Effector memory CD4-positive, alpha-beta T cell (primary cell): ENCODE measurements at places on chromosomes 3 and 15.

DNA sequence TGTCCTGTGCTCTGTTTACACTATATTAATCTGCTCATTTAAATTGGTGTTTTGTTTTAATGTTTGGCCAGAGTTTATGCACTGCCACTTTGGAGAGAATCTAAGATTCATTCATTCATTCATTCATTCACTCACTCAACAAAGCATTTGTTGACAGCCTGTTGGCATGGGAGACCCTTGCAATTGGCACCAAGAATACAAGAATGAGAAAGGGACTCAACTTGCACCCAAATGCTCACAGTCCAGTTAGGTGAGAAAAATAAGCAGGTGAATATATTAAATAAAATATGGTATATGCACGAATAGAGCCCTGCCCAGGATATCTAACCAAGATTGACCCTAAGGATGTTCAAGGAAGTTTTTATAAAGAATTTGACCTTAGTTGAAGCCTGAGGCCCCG lies 80.4 kb downstream of the TGFBR2 start:
- DNase-seq, result no peak

GRCh38 chr3:1374471-1374870 lies 281.6 kb downstream of the CNTN6 start:
- no peak for DNase-seq

- no peak for DNase-seq
Observed at GRCh38 chr3:184052767-184053166, at the start of gene HTR3C. Gene HTR3C (plus strand): TSS chr3:184053047. CDS start chr3:184053081, 34 bp downstream.

DNA sequence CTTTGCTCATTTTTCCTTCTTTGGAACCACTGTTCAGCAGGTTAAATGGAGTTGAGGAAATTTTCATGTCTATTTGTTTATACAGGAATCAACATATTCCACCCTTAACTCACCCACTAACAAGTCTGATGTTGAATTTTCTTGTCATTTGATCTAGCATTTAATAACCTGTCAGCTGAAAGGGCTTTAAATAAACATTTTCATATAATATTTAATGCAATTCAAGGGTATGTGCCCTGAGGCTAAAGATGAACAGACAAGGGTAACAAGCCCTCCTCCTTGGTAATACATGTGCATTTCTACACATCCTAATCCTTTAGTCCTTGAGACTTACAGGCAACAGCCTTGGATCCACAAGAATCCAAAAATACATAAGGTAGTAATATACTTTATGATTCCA lies 435.0 kb upstream of the NR2F2 start:
- no peak for DNase-seq

DNA sequence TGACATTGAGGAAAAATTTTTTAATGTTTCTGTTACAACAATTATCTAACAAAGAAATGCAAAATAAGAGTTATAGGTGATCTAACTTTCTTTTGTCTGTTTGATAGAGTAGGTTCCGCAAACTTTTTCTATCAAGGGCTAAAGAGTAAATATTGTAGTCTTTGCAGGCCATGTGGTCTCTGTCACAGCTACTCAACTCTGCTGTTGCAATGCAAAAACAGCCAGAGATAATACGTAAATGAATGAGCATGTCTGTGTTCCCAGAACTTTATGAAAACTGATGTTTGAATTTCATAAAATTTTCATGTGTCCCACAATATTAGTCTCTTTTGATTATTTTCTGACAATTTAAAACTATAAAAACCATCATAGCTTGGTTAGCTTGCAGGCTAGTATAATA lies 73.3 kb downstream of the SLC24A1 start:
- DNase-seq, result no peak

DNA sequence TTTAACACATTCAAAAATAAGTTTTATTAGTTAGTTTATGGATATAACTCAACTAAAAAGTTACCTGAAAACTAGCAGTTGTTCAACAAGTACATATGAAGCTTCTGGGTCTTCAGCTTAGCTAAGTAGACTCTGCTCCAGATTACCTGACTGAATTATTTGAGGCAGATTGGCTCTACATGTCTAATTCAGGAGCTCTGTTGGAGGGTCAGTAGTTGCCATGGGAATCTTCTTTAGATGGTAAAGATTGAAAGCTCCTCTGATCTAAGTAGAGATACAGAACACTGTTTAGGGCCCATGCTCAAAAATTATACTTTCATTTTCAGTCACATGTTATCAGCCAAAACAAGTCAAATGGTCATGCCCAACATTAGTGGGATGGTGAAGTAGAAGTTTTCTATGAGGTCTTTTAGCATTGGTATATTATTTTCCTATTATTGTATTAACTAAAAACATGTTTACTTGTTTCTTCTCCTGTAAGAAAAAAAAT lies 1476.9 kb downstream of the OTOL1 start:
- no peak for DNase-seq

GRCh38 chr3:28151608-28152228 lies 89.7 kb upstream of the CMC1 start:
- DNase-seq, result no peak

DNA sequence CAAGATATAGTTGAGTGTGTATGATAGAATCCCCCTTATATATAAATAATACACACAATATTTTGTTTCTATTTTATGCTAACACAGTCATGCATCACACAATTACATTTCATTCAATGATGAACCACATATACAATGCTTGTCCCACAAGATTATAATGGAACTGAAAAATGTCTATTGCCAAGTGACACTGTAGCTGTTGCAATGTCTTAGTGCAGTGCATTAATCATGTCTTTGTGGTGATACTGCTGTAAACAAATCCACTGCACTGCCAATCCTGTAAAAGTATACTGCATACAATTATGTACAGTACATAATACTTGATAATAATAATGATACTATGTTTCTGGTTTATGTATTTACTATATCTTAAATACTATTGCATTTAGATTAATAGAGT lies 512.1 kb upstream of the CNTN3 start:
- DNase-seq, result no peak

- no peak for DNase-seq
Observed at GRCh38 chr15:79970624-79971434, at the start of gene BCL2A1. Gene BCL2A1 (minus strand): TSS chr15:79971196. CDS start chr15:79971119, 77 bp downstream.

- DNase-seq, result no peak
Observed at GRCh38 chr15:40785814-40786213, 16.0 kb downstream of the C15orf62 start.

DNA sequence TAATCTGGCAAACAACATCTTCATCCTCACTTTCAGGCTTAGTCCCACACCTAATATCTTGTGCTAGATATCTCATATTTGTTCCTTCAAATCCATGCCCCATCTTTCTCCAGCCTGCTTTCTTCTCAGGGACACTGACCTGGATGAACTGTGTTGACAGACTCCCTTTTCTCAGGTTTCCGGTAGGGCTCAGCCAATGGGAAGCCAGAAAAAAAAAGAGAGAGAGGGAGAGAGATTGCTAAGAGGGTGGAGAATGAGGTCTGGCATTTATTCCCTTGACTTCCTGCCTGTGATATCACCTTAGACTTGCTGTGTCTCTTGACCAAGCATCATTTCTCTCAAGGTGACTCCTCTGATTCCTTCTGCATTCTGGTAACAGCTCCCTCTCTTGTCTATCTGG lies 145.6 kb upstream of the ABI3BP start:
- no peak for DNase-seq

DNA sequence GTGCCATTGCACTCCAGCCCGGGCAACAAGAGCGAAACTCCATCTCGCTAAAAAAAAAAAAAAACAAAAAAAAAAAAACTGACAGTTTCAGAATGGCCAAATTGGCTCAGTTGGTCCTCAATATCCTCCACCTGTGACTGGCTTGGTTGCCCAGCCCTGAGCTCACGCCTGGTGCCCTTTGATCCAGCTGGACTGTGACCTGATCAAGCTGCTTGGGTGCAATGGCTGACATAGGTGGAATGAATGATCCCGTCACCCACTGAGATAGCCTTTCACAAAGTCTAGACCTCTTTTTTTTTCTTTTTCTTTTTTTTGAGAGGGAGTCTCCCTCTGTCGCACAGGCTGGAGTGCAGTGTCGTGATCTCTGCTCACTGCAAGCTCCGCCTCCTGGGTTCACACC lies 254.6 kb downstream of the FOXP1 start:
- DNase-seq, result no peak

GRCh38 chr3:160084998-160085397 lies 96.4 kb downstream of the IL12A start:
- DNase-seq, result no peak

DNA sequence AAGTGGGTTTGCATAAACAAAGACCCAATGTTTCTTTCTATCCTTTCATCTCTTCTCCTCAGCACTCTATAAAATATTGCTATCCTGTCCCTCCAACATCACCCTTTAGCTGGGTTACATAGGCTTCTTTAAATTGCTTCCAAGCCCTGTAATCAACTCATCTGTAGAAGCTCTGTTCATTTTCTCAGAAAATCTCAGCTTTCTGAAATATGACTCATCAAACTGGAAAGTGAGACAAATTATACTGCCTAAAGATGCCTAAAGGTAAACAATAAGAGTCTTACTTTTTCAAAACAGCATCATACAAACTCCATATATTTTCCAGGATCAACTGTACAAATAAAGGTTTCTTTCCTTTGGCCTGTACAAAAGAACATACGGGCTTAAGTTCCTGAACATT lies 33.8 kb downstream of the EFL1 start:
- DNase-seq, result no peak

DNA sequence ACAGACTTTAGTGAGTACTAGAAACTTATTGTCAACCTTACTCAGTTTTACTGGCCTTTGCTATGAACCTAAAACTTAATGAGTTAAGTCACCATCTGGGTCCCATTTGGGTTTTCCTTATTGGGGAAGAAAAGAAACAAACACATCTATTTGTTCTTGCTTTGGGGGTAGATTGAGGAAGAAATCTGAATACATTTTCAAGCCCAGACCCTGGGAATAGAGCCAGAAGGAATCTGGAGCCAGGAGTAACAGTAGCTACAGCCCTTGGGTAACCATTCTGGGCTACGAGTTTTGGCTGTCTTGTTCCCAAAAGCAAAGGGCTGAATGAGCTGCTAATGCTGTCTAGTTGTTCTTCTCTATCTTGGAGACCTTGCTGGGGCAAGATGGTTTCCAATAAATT lies 16.5 kb downstream of the SLC12A1 start:
- no peak for DNase-seq

DNA sequence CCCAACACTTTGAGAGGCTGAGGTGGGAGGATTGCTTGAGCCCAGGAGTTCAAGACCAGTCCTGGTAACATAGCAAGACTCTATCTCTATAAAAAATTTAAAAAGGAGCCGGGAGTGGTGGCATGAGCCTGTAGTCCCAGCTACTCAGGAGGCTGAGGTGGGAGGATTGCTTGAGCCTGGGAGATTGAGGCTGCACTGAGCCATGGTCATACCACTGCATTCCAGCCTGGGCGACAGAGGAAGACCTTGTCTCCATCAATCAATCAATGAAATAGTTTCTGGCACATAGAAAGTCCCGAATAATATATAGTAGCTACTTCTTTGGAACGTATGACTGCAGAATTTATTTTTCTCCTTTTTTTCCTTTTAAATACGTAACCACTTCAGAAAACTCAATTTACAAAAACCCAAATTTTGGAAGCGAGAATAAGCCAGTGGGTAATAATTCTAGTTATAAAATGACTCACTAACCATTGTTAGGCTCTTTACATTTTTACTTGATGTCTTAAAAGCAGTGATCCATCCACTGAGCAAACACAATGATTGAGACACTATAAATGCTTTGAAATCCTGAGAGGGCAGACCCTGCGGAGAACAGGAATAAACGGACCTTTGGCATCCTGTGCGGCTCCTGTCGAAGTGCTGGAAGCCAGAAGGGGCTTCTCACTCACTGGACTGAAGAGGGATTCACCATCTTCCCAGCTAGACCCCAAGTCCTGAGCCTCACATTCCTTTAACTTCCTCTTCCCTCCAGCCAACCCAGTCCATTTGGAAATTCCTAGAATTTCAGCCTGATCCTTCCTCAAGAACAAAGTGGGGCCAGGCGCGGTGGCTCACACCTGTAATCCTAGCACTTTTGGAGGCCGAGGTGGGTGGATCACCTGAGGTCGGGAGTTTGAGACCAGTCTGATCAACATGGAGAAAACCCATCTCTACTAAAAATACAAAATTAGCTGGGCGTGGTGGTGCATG lies 68.4 kb upstream of the MFGE8 start:
- DNase-seq, result no peak

- no peak for DNase-seq
Observed at GRCh38 chr15:81092559-81092902, 41.5 kb upstream of the CFAP161 start.

DNA sequence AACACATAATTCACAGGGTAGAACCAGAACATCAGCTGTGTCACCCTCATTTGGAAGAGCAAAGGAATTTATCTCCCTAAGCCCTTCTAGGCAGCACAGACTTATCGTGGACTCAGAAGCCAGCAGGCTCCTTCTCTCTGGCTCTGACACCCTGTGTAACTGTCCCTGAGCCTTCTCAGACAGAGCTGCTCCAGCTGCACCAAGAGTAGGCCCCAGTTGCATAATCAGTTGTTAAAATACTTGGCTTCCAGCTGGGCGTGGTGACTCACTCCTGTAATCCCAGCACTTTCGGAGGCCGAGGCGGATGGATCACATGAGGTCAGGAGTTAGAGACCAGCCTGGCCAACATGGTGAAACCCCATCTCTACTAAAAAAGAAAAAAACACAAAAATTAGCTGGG lies 49.4 kb upstream of the ACVR2B start:
- DNase-seq, result no peak

GRCh38 chr3:37086918-37087317 lies 87.5 kb downstream of the LRRFIP2 start:
- DNase-seq, result no peak

GRCh38 chr15:63169788-63170187 lies 12.5 kb upstream of the RPS27L start:
- no peak for DNase-seq

- DNase-seq, result no peak
Observed at GRCh38 chr3:48727511-48727910, 10.5 kb upstream of the IP6K2 start.

- no peak for DNase-seq
Observed at GRCh38 chr3:61896251-61896650, 334.9 kb downstream of the PTPRG start.

GRCh38 chr3:75001330-75001729 lies 386.9 kb upstream of the CNTN3 start:
- no peak for DNase-seq

- DNase-seq, result no peak
Observed at GRCh38 chr3:127194601-127195187, 1.8 kb downstream of the PRR23E start.

GRCh38 chr3:143881095-143881494 lies 32.8 kb upstream of the SLC9A9 start:
- DNase-seq, result no peak

DNA sequence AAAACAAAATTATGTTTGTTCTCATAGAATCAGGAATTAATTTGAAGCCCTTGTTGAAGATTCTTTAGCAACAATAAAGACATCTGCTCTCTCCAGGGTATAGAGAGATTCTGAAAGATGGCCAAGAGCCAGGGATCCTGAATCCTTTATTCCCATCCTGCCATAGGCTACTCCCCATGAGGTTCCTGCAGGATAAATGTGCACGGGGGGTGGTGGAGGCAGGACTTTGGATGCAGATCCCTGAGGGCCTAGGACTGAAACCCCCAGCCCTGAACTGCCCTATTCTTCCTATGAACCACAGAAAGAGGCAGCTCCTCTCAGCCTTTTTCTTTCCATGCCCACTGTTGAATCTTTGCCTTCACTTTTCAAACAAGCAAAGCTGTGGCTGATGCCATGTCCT lies 17.1 kb downstream of the TMEM108 start:
- no peak for DNase-seq
